ENCODE measurements at places on chromosomes 2 and 18. TPM values are rescaled to one million over a fixed set of nuclear protein-coding genes. Genes with fewer than 3 reads are reported as not detected.

DNA sequence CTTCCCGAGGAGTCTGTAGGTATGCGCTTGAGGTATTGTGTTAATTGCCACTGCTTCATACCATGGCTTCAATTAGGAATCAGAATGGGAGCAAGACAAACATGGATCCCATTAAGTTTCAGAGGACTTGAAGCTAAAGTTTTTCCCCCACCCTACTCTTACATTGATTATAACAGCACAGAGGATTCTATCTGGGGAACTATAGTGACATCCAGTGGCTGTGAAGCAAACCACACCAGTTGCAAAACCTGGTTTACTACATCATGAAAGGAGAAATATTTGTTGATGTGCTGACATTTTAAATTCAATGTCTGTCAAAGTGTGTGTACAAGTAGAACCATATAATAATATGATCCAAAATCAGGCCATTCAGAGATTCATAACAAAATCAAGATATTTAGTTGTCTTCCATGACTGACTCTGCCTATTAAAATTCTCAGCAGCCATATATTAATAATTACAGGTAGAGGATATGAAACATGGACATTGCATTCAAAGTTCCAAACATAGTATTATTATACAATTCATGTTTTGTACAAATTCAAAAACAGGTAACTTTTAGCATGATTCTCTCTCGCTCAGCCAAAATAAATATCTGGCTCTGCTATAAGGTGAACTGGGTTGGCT, 82.9 kb downstream of the GRB14 start:
- no peak for DNase-seq

DNA sequence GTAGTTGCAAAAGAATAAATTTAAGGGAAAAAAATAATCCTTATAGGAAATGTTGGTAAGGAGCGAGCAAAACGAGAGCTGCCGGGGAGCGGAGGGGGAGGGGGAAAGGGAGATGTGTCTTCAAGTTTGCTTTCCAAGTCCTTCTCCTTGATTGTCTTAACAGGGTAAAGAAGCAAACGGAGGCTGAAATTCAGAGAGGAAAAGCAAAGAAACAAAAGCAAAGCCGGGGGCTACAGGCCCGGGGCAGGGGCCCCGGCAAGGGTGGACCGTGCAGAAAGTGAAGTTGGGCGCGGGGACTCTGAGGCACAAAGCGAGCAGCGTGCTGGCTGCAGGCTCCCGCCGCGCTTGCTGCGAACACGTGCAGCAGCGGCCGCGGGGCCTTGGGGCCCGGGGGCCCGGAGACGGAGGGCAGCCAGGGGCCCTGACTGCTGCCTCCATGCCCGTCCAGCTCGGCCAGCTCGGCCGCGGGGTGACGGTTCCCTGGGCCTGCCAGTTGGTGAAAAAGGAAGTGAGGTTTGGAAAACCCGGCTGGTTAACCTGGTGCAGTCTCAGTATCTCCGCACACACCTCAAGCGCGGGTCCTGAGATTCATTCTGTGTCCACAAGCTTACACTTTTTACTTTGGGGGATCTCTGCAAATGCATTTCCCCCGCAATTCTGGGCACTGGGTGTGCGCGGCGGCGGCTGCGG, 4.1 kb downstream of the BCL11A start:
- DNase-seq: no peak

- DNase-seq: no peak
These were observed 114.5 kb downstream of the INSIG2 start for GRCh38 chr2:118202707-118203303.

DNA sequence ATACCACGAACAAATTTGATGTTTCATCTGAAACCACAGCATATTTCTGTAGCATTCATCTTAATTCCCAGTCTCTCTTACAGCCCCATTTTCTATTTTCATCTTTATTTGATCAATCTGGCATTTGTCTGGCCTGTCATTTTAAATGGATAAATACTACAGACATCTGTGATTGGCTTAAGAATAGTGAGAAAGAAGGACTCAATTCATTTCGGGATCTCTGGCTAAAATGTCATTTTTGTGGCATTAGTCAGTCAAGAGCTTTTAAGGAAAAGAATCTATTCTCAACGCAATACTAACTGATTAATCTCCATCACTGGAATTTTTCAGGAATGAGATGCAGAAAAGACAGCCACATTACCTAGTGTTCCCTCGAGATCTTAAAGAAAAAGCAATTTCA, 585.9 kb downstream of the IRS1 start:
- DNase-seq: no peak

TXNDC9 gene
- 48.8 TPM for total RNA-seq

DNA sequence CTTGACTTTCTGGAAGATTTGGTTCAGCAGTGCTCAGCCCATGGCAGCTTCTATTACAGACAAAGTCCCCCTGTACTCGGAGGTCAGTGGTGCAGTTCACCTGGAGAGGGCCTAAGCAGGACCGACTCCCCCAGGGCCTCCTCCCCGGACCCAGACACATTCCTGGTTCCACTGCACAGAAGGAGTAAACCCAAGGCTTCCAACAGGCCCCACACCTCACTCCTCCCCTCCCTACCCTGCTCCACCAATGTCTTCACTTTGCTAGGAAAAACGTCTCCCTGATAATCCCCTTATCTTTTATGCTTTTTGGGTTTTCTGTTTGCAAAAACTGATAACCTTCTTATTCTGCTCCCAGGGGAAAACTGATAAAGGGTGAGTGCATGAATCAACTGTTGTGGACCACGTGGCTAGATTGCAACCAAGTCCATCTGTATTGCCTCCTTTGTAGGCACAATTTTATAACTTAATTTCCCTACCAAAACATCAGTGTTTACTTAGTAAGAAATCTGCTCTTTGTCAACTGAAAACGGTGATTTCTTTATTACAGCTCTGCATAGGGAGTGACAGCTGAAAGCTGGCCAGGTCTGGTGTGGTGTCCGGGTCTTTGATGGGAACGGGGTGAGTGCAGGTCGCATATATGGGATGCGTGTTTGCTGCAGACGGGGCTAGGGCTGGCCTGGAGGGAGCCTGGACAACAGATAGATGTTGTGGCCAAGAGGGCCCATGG, 202.5 kb downstream of the GLI2 start:
- DNase-seq: no peak

GRCh38 chr2:225270861-225271260, 128.6 kb upstream of the NYAP2 start:
- no peak for DNase-seq

Data from esophagus squamous epithelium (tissue), 5 donors.